ENCODE measurements at places on chromosomes 1 and 21.

- DNase-seq = no peak
Measured at GRCh38 chr1:184219414-184219813, 167.4 kb upstream of the C1orf21 start.

DNA sequence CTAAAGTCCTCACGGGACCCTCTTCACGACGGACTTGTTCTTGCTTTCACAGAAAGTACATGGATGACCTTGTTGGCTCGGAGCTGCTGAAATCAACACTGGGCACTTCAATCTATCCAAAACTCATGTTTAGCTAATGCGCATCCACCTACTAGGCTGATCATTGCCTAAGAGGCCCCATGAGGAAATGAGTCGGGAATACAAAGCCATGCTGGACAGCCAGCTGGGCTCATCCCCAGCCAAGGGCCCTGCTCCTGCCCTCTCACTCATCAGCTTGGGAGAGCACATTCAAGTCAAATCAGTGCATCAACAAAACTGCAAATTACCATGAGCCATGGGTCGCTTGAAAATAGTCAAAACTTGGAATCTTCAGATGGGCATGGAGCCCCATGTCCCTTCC lies 14.8 kb upstream of the HEYL start:
- no peak for DNase-seq

DNA sequence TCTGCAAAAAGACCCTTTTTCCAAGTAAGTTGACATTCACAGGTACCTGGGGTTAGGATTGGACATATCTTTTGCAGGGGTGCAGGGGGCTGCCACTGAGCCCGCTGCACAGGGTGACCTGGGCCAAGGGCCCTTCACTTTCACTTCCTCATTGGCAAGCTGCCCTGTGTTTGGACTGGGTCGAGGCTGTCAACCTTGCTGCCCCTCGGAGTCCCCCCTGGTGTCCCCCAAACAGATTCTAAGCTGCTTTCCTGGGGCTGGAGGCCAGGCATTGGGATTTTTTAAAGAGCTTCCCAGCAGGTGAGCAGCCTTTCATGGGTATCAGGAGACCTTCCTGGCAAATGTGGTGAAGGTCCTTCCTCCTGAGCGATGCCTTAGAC lies 7.9 kb upstream of the UMODL1 start:
- DNase-seq = no peak

DNA sequence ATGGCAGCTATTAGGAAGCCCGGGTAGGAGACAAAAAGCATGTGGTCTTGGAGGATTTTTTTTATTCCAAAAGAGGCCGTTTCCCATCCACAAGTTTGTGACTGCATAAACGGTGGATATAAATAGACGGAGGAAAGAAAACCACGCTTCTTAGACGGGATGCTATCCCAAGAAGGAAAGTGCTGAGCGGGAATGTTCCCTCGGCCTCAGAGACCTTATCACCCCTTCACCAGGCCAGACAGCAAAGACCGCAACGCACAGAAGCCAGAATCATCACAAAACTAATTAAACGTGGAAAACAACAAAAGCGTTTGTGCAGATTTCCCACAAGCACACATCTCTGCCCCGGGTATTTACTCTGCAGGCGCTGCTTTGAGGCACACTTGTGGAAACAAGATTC lies 43.2 kb downstream of the HLCS start:
- DNase-seq = no peak

DNA sequence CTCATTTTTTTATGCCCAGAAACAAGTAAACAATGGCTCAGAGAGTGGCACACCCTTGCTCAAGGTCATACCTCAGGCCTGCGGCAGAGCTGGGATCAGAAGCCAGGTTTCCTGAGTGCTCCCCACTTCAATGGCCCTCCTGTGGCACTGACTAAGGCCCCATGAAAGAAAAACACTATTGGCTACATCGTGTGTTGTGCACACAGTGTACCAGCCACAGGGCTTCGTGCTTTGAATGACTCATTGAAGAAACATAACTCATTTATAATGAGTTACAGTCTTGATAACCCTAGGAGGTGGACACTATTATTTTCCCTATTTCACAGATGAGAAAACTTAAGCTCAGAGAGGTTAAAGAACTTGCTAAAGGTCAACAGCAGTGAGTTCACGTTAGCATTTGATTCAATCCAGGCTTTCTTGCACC lies 91.2 kb downstream of the TRABD2B start:
- no peak for DNase-seq

- DNase-seq = no peak
Measured at GRCh38 chr1:117569856-117570255, 36.0 kb upstream of the TENT5C start.

- DNase-seq = no peak
Measured at GRCh38 chr1:226497991-226498639, 50.4 kb upstream of the STUM start.

DNA sequence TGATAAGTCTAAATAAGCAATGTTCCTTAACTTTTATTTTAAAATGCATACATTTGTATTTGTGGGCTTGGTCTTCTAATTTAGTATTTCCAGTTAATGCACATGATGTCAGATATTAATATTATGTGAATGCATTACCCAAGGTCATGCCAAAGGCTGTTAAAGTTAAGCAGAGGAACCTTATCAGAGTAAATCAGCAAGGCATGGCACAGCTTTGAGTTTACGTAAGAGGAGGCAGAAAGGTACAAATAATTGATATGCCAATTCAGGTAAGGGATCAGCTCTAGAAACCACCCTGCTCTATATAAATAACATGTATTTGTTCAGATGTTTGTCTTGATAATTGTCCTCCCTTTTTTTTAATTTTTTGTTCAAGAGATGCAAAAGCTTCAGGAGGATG lies 64.5 kb upstream of the CHRM3 start:
- DNase-seq = no peak

GRCh38 chr1:203325418-203326091 lies 20.2 kb downstream of the BTG2 start:
- no peak for DNase-seq

DNA sequence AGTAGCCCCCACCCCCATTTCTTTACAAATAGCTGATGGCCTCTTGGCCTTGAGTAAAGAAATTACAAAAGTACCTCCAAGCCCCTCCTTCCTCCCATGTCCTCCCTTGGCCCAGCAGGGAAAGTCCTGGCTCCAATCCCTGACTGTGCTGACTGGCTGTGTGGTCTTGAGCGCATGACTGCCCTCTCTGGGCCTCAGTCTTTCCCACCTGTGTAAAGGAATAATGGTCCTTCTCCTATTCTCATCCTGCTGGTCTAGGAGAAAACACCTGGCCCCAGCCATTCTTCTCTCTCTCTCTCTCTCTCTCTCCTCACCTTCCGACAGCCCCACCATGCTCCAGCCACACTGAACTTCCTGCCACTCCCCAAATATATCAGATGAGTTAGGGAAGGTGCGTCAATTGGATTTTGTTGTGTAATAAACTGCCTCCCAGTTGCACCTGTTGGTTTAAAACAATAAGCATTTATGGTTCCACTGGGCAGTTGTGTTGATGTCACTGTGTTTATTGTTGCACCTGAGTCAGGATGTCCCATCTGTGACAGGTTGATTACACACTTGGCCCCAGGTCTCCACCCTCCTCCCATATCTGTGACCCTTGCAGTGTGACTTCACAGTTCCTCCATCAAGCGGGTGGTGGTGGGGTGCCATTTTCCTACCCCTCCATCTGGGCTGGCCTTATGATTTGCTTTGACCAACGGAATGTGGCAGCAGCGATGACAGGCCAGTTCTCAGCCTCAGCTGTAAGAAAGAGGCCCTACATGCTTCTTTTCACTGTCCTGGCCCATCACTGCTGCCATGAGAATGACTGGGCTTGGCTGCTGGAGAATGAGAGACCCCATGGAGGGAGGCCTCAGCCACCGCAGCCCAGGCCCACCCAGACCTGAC lies 22.3 kb upstream of the LRP8 start:
- DNase-seq = no peak

- no peak for DNase-seq
Measured at GRCh38 chr1:45400049-45400448, 59.8 kb upstream of the MUTYH start.

DNA sequence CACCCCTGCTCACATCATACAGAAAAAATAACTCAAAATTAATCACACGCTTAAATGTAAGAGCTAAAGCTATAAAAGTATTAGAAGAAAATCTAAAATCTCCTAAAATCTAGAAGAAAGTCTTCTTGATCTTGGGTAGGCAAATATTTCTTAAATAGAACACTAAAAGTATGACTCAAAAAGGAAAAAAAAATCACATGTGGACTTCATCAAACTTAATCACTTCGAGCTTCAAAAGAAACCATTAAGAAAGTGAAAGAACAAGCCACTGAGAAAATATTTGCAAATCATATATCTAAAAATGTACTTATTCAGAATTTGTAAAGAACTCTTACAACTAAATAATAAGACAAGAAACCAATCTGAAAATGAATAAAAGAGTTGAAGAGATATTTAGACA lies 32.7 kb downstream of the LRRC52 start:
- DNase-seq = no peak

- DNase-seq = no peak
Measured at GRCh38 chr1:21284206-21285054, 5.8 kb downstream of the ECE1 start.

GRCh38 chr1:41536361-41536802 lies 51.9 kb upstream of the EDN2 start:
- no peak for DNase-seq

All from central memory CD4-positive, alpha-beta T cell (primary cell).